Stimulated activated CD8-positive, alpha-beta memory T cell treated with anti-CD3 and anti-CD28 coated beads, Interleukin-15, amount 100 ng/mL, for 24 hours (primary cell): ENCODE measurements at places on chromosomes 7 and 10.

- DNase-seq = no peak
Measured at GRCh38 chr7:148729984-148730733, 31.5 kb downstream of the CUL1 start.

- DNase-seq = no peak
Measured at GRCh38 chr7:27123007-27123476, 7.5 kb downstream of the HOXA4 start.

DNA sequence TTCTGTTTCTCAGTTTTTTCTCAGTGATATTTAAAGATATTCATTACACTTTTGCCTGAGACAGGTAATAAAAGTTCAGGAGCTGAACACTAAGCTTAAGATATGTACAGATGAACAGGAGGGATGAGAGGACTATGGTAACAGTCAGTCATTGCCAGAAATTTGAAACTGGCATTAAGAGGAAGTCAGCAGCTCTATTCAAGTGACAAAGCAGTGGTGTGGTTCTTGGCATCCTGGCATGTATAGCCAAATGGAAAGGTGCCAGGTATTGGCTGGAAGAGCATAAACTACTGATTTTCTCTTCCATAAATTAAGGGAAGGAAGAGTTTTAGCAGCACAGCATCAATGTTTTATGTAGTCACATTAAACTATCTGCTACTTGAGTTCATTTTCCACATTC lies 22.7 kb downstream of the HOXA1 start:
- DNase-seq = no peak

DNA sequence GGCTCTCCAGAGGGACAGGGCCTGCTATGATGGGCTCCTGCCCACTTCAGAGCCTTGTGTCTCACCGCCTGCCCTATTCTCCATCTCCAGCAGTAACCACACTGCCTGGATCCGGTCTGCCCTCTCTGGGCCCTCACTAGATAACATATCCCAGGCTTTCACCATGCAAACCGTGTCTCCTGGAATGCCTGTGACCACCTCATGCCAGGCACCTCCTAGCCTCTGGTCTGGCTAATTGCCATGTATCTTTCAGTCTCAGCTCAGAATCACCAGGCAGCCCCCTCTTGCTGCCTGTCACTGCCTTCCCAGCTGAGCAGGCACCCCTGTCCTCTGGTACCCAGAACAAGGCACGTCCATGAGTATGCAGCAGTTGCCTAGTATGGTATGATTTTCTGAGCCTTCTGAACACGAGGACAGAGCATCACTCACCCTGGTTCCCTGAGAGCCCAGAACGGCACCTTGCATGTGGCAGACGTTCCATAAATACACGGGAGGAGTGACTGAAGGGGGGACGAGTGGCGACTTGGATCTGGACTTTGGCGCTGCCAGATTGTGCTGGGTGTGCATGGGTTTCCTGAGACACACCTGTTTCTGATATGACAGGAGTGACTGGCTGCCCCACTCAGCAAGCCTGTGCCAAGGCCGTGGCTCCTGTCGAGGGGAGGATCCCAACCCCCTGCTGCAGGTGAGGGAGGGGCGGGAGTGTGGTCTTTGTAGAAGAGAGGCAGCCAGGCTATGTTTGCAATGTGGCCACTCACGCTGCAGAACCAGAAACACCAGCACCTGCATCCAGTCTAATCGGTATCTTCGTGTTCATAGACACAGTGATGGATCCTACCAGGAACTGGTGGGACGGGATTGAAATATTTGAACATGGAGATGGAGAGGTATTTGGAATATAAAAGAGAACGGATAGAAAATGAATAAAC lies 95.2 kb downstream of the VOPP1 start:
- no peak for DNase-seq

DNA sequence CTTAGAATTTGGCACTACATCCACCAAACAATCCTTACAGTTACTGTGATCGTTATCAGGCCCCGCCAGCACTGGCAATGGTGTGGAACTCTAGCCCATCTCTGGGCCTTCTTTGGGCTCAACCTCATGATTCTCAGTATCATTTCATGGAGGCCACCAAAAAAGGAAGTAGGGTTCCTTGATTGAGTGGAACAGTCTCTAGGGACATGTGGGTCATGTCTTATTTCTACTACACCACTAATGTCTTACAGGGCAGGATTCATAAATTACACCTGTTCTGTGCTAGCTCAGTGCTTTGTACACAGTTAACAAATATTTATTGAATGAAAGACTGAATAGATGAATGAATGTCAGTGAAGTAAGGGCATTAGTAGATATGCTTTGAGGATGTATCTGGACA lies 53.9 kb downstream of the AP3M1 start:
- no peak for DNase-seq

DNA sequence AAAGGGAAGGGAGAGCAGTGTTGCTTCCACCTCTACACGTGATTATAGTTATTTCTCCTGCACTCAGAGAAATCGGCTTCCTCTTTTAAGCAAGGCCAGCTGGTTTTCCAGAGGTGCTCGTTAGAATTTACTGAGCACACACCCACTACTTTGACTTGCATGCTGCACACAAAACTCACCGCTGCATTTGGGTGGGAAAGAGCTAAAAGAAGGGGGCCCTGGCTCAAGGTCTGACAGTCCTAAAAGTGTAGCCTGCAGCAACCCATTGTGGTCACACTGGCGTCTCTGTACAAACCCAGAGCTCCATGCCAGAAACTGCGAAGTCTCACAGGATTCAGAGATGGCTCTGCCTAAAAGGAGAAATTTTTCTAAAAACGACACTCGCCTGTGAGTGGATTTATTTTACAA lies 133.7 kb downstream of the SLC25A13 start:
- DNase-seq = no peak

- no peak for DNase-seq
Measured at GRCh38 chr10:95266674-95267095, 24.1 kb downstream of the PDLIM1 start.

DNA sequence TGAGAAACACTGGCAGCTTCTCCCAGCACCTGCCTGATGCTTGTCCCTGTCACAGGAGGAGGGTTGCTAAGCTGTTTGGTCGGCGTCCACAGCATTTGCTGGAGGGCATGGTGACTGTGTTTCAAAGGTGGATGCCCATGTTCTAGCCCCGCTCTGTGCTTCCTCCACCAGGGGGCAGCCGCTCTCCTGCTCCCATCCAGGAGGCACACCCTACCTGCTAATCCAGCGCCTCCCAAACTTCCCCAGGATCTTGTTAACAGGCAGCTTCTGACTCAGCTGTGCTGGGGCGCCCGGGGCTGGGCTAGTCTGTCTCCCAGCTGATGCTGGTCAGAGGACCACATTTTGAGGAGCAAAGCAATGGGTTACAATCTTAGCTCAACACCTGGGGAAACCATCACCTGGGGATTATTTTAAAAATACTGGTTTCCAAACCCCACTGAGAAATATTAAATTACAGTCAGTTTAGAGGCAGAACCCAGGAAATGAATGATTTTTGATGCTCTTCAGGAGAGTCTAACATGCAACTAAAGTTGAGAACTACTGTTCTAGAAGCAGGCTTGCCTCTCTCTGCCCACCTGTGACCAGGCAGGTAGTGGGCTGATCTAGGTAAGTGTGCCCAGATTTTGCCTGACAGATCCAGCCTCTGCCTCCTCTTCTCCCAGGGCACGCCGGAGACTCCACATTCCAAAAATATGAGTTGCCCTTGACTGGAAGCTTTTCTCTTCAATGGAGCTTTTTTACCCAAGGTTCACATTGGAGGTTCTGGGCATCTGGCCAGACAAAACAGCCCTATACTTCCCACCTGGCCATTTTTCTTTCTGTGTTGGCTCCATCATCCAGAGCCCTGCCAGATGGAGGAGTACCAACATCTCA lies 92.7 kb upstream of the GPR26 start:
- peak; percentile 4 for DNase-seq

DNA sequence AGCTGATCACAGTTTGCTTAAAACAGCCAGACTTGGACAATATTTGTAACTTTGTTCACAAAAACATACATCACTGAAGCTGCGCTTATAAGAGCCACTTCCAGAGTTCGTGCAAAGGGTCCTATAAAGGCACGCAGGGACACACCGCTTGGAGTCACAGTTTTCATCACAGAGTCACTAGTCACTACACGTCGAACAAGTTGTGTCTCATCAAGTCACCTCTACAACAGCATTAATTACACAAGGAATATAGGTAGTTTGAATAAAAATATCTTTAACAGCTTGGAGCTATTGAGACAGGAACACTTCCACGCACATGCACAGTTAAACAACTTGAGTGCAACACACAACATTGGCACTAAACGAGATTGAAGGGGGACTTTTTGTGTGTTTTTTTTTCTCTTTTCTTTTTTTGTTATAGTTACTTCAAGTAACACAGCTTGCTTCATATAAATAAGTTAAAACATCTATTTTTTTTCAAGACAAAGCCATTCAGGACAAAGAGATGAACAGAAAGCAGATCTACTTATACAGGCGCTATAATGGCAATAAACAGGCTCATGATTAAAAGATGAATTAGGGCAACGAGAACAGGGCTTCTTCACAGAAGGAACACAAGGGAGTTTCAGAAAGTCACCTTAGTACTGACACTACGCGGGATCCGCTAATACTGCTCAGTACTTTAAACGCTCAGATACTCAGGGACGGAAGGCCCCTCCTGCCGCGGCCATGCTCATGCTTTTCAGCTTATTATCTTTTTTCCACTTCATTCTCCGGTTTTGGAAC lies 2.2 kb downstream of the HOXA5 start:
- DNase-seq = no peak

DNA sequence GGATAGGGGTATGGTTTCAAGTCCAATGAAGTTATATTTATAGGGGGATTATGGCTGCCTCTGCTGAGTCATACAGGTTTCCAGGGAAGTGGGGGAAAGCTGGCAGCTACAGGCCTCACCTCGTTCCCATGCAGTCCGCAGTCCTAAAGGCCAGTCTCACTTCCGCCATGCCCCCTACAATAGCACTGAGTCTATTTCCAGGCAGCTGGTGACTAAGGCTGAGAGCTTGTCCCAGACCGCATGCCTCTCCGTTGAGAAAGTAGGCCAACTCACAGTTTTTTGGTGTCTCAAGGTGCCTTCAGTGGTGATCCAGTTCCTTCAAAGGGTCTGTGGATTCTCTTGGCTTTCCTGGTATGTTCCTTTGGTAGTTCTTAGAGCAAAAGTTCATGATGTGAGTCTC lies 203.9 kb upstream of the GLI3 start:
- DNase-seq = no peak

DNA sequence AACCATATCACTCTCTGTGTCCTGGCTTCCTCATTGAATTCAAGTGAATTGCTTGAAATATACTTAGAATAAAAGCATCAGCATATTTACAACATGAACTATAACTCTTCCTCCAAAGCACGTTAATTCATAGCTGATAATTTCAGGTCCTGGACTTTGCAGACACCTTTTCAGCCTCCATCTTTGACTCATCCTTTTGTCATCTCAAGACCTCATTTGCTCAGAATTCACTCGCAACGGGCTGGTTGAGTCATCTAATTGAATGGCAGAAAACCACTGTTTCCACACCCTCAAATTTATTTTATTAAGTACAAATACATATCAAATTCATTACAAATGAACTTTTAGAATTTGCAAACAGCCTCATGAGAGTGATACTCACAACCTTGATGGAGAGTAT lies 545.7 kb downstream of the GATA3 start:
- DNase-seq = no peak

DNA sequence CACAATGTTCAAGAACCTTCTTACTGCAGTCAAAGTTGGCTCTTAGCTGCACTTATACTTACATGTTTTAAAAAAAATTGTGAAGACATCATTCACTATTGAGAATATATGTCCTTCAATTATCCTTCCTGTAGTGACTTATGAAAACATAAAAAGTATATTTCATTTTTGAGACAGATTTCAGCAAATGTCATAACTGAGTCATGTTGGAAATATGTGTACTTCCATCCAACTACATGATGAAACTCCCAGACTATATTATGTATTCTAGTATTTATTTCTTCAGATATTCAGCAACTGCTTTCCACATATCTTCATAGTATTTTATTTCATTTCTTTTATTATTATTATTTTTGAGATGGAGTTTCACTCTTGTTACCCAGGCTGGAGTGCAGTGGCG lies 160.2 kb downstream of the ARHGAP12 start:
- DNase-seq = no peak

DNA sequence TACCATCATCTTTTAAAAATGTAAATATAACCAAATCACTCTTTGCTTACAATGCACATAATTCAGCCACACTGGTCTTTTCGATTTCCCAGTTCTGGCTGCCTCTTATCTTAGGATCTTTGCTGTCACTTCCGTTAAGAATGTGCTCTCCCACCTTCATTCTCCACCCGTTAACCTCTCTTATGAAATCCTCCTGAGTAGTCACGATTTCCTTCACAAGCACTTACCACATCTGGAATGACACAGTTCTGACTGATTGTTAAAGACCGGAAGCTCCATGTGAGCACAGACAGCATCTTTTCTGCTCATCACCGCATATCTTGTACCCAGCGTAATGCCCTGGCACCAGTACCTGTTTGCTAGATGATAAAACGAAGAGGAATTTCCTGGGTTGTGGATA lies 84.3 kb downstream of the CUL2 start:
- no peak for DNase-seq

- no peak for DNase-seq
Measured at GRCh38 chr7:29406366-29406765, 157.3 kb upstream of the PRR15 start.

DNA sequence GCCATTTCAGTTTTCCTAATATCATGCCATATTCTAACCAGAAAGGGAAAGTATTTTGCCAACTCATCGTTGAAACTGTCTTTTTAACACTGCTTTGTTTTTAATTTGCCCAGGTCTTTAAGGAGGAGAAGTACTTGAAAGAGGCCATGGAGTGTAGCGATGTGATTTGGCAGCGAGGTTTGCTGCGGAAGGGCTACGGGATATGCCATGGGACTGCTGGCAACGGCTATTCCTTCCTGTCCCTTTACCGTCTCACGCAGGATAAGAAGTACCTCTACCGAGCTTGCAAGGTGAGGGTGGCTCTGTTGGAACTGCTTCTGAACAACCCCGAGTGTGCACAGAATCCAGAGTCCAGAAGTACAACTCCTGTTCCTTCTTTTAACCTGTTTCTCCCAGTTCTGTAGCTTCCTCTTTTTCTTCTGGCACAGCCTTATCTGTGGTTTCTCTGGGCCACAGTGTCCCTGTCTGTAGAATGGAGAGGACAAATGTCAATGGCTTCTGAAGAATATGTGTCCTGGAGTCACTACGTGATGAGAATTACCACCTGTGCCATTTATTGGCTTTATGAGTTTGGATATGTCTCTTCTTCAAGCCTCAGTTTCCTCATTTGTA lies 60.1 kb downstream of the LANCL2 start:
- DNase-seq = no peak

DNA sequence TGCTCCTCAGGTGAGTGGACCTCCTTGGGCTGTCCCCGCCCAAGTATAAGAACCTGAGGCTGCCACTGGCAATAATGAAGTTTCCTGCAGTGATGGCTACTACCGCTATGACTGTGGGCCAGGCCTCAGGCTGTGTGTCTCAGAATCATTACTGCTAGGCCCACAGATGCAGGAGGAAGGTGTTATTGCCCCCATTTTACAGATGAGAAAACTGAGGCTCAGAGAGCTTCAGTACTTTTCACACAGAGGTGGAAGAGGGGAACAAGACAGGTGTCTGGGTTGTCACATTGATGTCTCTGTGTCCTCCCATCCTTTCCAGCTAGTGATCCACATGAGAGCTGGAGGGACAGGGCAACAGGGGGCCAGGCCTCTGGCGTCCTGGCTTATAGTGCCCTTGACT lies 155.2 kb downstream of the CDH23 start:
- DNase-seq = no peak
